Posterior cingulate gyrus (tissue), 11 donors: ENCODE measurements at places on chromosomes 3 and 15.
A peak's percentile ranks its signal among the peaks of the same experiment; 100 is the strongest.

DNA sequence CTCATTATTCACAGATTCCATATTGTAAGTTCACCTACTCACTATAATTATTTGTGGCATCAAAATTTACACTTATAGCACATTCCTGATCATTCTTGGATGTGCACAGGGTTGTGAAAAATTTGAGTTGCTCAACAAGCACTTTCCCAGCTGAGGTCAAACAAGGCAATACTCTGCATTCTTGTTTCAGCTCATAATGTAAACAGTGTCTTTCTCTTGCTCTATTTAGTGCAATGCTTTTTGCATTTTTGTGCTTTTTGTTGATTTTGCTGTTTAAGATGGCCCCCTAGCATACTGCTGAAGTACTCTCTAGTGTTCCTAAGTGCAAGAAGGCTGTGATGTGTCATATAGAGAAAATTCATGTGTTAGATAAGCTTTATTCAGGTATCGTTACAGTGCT lies 66.7 kb upstream of the TNIK start:
- no peak for DNase-seq

DNA sequence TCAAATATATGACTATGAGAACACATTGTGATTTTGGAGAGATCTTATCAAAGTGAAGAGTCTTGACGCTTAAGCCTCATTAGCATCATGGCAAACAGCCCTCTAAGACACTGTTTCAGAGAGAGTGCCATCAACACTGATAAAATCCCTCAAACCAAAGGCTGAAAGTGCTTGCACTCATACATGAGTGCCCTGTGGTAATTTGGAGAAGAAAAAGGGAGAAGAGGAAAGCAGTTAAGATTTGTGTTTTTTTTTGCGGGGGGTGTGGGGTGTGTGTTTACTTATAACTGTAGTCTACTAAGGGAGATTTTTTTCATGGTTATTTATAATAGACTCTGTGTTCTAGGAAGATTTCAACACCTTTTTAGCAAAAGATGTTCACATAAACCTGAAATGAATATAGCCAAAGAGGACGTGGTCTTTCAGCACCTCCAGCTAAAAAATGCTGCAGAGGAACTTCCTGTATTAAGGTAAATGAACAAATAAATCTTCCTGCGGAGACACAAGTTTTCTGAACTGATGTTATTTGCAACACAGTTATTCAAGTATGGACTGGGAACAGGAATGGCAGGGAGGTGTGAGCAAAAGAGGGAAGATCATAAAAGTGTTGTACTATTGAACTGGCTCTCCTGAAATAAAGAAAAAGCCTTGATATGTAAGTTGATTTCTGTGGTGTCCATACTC lies 81.9 kb upstream of the TGFBR2 start:
- DNase-seq, result no peak

DNA sequence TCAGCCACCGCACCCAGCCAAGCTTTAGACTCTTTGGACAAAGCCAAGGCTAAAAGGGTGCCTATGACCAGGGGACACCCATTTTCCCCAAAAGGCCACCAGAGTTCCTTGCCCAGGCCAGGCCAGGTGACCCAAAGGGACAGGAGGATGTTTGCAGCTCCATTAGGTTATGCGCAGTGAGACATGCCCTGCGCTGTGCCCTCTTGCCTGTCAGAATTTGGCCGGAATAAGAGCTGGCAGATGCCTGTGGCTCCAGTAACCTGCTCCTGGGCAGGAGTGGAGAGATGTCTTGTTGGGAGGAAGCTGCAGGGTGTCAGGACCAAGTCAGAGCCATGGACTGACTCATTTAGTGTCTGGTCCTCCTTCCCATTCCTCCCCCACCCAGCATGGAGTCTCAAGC lies 20.5 kb downstream of the DNASE1L3 start:
- no peak for DNase-seq

DNA sequence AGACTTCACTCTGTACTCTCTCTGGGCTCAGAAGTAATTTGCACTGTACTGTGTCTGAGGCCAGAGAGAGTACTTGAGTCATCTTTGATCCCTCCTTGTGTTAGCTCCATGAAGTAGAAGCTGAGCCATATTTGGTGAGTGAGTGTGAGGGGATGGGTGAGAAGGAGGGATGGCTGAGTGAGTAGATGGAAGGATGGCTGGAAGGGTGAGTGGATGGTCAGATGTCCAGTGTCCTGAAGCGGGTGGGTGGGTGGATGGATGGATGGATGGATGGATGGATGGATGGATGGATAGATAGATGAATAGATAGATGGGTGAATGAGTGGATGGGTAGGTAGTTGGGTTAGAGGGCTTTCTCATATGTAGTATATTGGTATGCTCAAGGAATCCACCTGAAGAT lies 39.3 kb downstream of the FGD5 start:
- DNase-seq, result no peak

DNA sequence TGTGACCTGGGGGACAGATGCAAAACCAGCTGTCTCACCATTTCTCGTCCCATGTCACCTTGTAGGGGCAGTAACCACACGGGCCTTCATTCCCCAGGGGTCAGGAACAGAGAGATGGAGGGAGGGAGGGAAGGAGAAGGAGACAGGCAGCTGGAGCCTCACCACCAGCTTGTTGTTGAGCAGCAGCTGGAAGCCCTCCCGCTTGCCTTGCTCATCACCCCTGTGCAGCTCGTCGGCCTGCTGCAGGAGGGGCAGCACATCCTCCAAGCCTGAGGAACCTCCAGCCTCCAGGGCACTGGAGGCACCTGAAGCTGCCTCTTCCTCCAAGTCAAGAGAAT lies 10.3 kb downstream of the RMDN3 start:
- no peak for DNase-seq

DNA sequence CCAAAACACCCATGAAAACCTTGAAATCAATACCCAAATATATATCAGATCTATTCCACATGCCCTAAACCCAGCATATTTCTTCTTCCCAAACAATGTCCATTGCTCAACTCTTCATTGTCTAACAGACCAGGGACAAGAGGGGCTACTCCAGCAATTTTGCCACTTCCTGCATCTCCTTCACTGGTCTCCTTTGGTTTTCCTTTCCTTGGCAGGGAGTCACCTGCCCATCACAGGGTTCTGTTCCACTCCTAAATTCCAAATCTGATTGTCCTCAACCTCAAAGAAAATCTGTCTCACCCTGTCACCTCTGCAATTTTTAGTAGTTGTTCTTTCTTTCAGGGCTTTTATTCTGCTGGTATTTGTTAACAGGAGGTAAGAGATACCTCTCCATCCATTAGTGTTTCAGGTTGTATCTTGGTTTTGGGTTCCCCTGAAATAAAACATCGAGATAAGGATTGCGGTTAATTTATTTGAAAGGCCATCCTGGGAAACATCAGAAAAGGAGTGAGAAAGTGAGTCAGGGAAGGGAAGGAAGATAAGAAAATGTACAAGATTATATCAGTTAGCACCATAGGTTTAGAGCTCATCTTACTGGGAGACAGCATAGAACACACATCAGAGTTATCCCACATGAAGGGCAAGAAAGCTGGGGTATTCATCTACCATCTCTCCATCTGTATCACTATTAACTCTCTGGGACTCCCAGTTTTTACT lies 13.6 kb downstream of the ZBED2 start:
- no peak for DNase-seq

DNA sequence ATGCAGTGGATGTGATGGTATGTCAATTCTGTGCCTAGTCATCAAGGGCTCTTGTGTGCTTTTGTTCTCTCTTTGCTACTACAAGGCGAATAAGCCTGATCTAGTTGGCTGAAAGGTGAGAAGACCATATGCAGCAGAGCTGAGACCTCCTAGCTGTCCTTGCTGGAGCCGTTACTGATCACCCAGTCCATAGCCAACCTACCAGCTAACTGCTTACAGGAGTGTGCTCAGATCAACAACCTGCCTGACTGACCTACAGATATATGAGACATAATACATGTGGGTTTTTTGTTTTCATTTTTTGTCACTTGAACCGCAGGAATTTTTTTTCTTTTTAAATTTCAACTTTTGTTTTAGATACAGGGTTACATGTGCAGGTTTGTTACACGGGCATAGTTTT lies 22.8 kb downstream of the OXSM start:
- no peak for DNase-seq

GRCh38 chr15:101667881-101668280 lies 15.7 kb upstream of the TM2D3 start:
- no peak for DNase-seq

DNA sequence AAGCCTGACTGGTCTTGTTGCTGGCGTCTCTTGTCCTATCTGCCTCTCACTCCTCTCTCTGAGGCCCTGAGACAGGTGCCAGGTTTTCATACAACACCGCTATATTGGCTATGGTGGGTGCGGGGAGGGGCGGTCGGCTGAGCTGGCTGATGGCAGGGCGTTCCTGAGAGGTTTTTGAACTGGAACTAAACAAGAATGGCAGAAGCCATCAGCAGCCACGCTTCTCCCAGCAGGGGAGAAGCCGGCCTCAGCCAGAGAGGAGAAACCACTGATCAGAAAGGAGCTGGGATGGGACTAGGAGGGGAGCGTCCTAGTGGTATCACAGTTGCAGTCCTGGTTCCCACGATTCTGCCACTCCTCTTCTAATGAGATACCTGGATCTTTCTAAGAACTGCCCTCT lies 89.9 kb upstream of the PRR23E start:
- no peak for DNase-seq

- no peak for DNase-seq
These were observed 354.4 kb downstream of the NTRK3 start for GRCh38 chr15:87901926-87902690.

GRCh38 chr3:188209034-188209433 lies 55.1 kb downstream of the LPP start:
- DNase-seq, result no peak

DNA sequence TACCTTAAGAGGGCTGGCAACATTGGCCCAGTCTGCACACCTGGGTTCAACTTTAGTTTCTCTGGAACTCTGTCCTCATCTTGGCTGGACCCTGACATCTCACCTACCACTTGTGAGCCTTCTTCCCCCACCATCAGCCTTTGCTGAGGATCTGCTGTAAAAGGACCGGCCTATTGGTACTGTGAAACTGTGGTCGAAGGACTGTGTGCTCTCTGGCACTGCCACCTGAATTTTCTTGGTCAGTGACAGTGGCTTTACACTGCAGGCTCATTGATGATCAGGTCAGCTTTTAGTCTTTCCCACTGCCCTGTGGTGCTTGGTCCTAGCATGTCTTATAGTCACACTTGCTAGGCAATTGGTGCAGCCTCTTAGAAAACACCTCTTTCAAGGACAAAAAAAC lies 86.9 kb downstream of the PEX5L start:
- DNase-seq, result no peak

DNA sequence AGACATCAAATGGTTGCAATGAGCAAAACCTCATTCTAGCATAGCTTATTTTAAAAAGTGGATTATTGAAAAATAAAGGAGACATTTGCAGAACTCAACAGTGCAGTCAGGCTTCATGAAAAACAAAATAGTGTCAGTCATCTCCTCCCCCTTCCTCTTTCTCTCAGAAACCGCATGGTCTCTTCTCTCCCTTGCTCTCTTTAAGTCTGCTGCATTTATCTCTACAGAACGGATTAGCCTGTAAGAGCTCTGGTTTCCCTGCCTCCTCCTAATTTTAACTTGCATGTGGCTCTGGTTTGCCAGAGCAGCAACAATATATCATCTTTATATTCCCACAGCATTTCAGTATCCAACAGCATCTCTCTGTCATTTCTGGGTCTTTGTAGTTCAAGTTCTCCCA lies 609.0 kb downstream of the MECOM start:
- no peak for DNase-seq

GRCh38 chr15:58992181-58992580 lies 4.7 kb downstream of the RNF111 start:
- no peak for DNase-seq

- no peak for DNase-seq
These were observed 98.8 kb upstream of the HACD2 start for GRCh38 chr3:123683505-123684154.

DNA sequence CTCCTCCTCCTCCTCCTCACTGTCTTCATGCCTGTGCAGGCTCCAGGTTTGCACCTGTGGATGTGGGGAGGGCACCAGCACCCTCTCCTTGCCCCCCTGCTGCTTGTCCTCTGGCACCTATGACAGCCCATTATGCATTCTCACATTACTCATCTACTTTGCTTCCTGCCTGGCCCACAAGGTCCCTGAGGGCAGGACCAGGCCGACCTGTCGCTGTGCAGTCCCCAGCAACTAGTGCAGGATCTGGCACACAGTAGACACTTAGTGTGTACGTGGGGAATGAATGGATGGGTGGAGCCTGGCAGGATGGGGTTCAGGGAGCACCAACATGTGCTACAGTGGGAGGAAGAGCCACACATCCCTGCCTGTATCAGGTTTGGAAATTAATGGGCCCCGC lies 58.3 kb upstream of the TMEM115 start:
- DNase-seq, result no peak

DNA sequence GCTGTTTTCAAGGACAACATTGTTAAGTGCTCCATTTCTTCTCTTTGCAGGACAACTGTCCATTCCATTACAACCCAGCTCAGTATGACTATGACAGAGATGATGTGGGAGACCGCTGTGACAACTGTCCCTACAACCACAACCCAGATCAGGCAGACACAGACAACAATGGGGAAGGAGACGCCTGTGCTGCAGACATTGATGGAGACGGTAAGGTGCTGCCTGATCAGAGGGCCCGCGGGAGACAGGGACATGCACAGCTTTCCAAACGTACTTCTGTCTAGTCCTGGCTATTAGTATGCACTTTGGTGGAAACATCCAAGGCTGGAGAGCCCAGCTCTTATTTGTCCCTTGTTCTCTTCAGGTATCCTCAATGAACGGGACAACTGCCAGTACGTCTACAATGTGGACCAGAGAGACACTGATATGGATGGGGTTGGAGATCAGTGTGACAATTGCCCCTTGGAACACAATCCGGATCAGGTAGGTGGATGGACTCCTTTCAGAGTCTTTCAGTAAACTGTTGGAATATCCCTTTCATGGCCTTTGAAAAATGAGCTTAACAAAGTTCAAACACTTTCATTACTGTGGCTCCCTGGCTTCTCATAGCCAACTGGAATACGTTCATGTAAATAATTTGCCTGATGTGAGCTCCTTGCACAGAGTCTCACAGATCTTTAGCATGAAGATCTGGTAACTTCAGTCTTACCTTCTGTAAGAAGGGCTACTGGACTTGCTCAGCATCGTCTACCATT lies 10.4 kb downstream of the THBS1 start:
- no peak for DNase-seq

DNA sequence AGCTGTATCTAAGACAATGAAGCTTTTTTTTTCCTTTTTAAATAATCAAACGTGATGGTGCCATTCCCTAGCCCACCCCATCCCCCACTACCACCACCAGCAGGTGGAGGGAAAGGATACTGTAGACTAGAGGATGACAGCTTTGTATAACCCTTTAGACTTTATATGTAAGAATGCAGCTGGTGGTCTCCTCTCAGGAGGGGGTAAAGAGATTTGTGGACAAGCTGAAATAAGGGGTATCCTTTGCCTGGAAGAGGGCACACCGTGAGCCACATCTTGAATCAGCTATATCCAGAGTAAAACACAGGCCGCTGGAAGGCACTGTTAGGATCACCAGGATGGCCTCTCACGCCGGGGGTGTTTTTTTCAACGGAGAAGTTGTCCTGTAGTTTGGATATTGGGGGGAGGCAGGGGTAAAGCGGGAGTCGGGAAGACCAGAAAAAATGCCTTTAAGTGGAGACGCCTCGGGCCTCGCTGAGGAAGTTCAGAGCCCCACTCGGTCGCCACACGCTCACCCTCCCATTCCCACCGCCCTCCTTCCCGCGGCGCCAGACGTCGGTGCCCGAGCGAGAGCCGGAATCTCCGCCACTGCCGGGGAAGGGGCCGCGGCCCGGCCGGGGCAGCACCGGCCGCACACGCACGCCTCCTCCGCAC lies 986 bp downstream of the KPNA4 start:
- DNase-seq, result peak; percentile 13

GRCh38 chr15:28931828-28932227 lies 46.1 kb downstream of the APBA2 start:
- DNase-seq, result peak; percentile 51
